ENCODE measurements at places on chromosomes 7 and 10.

GRCh38 chr10:91077549-91078071, 142.9 kb upstream of the PCGF5 start:
- DNase-seq = no peak

DNA sequence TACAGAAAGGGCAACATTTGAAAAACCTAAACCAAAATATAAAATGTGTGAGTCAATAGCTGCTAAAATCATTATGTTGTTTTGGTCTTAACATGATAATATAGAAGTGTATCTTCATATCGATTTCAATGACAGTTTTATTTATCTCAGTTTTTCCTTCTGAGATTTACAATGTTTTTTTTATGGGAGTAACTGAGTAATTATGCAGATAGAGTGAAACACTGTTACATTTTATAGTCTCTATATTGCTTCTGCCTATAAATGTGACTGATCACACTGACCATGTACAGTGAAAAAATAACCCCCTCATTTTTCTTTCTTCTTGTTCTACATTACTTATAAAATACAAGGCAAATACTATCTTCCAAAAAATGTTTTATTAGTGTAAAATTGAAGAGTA, 81.6 kb downstream of the ETV1 start:
- no peak for DNase-seq

DNA sequence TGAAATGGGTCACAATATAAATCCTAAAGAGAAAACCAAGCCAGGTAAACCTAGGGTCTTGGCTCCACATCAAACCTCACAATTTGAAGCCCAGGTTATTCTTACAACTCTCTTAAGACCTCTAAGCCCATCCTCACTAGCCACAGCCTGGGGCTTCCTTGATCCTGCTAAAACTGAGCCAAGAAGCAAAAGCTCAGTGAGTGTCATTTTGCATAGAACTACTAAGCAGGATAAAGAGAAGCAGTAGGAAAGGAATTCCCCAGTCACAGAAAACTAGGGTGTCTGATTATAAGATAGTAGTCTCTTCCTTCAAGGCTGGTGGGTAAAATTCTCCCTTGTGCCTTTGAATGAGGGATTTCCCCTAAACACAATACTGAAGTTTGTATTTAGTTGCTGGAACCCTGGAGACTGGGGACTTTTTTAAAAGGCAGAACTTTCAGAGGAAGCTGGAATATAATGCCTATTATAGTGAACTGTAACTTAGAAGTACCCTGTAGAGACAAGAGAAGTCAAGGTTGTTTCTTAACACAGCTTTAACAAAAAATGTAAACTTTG, 196.6 kb upstream of the KIAA1217 start:
- DNase-seq = no peak

- DNase-seq = no peak
Observed at GRCh38 chr7:45980973-45981372, 59.9 kb upstream of the IGFBP3 start.

GRCh38 chr7:16739863-16740622, 13.5 kb upstream of the TSPAN13 start:
- peak; percentile 11 for DNase-seq

DNA sequence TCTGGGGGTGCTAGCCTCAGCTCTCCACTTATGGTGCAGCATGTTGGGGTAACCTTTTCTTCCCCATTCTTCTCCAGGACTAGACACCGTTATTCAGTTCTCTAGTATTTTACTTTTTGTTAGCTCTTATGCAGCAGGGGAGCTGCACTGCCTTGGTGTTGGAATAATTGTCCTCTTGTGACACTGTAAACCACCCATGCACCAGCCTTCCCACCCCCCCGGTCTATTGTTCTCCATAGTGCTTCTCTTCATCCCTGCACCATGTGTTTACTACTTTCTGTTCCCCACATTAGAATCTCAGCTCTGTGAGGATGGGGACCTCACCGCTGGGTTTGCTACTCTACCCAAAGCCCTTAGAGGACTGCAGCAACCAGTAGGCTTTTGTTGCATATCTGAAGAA, 230.7 kb downstream of the RPS24 start:
- no peak for DNase-seq

DNA sequence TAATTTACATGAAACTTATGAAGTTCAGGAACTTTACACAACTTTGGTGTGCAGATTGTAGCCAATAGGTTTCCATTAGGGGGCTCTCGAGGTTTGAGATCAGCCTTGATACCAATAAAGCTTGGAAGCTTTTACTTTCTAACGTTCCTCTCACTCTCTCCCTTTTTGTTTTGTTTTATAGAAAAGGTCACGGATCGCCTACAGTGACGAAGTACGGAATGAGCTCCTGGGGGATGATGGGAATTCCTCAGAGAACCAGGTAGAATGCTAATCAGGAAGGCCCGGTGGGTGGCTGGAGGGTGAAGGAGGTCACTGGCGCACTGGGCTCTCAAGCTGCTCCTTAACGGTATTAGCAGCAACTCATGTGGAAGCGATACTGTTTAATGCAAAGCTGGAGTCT, 79.9 kb downstream of the VTI1A start:
- no peak for DNase-seq

GRCh38 chr10:8404721-8405120, 350.2 kb downstream of the GATA3 start:
- no peak for DNase-seq

DNA sequence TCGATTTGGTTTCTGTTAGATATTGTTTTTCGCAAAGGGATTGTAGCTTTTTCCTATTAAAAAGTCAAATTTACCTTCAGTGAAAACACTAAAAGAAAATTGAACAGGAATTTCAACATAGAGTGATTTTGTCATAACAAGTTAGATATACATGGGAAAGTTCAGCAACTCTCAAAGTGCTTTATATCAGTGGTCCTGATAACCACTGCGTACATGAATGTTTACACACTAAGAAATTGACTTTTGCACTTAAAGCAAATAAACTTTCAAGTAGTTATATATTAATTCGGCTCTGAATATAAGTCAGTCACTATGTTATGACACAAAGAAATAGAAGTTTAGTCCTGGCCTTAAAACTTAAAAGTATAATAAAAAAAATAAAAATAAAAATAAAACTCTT, 101.3 kb upstream of the DKK1 start:
- DNase-seq = no peak

DNA sequence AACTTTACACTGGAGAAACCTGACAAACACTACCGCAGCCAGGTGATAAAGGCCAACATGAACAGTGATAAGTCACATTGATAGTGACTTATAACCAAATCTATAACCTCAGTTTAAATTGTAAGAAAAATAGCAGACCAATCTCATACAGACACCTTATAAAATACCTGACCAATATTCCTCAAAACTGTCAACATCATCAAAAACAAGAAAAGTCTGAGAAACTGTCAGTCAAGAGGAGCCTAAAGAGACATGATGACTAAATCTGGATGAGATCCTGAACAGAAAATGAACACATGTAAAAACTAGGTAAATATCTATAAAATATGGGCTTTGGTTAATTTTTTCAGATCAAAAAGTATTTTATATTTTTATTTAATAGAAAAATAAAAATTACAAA, 233.3 kb downstream of the HPSE2 start:
- DNase-seq = no peak

GRCh38 chr7:13604178-13604577, 385.3 kb downstream of the ETV1 start:
- DNase-seq = no peak

DNA sequence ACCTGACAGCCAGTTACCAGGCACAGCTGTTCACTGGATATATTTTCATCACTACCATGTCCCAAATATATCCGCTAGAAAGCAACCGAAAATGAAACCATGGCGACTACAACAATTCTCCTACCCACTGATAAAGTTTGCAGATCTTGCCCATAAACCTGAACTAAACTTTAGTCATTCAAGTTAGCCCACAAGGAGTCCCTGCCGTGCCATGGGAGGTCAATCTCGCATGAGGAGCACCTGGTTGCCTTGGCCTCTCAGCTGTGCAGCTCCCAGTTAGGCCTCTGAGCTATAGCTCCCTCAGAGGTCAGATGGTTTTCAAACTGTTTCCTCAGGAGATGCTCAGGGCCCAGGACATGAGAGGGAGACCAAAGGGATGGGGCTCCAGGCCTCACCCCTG, 211.1 kb upstream of the RNF32 start:
- no peak for DNase-seq

DNA sequence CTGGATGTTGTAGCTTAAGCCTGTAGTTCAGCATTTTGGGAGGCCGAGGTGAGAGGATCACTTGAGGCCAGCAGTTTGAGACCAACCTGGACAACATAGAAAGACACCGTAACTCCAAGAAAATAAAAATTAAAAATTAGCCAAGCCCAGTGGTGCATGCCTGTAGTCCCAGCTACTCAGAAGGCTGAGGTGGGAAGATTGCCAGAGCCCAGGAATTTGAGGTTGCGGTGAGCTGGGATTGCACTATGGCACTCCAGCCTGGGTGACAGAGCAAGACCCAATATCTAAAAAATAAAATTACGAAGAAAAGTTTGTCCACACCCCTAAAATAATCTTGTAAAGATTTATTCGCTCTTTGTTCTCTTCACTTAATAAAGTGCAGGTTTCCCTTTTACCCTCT, 951.0 kb downstream of the TYW1 start:
- no peak for DNase-seq

DNA sequence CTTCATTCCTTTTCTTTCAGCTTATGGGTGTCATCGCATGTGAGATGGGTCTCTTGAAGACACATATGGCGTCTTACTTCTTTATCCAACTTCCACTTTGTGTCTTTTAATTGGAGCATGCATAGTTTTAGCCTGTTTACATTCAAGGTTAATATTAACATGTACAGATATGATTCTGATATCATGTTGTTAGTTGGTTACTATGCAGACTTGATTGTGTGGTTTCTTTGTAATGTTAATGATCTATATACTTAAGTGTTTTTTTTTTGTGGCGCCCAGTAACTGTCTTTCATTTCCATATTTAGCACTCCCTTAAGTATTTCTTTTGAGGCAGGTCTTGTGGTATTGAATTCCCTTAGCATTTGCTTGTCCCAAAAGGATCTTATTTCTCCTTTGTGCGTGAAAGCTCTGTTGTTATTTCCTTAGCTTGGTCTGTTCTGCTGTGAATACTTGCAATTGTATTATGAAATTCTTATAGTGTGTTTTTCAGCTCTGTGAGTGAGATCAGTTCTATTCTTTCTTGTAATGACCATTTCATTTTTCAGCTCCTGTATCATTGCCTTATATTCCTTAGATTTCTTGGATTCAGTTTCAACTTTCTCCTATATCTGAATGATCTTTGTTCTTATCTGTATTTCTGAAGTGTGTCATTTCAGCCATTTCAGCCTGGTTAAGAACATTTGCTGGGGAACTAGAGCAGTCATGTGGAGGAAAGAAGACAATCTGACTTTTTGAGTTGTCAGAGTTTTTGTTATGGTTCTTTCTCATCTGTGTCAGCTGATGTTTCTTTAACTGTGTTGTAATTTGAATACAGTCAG, 88.4 kb downstream of the ABCA13 start:
- DNase-seq = no peak

GRCh38 chr7:122412883-122413282, 108.3 kb upstream of the FEZF1 start:
- DNase-seq = no peak

DNA sequence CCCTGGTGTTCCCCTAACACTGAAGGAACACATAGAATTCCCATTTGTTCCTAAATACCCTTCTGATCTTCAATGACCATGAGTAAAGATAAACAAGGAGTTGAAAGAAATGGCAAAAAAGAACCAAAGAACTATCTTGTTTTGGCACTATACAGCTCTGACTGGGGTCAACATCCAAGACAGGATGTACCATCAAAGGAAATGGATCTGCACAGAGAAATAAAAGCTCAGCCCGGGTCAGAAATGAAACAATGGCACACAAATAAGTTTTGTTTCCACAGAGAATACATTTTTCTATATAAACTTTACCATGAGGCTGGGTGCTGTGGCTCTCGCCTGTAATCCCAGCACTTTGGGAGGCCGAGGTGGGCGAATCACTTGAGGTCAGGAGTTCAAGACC, 18.0 kb upstream of the USP54 start:
- no peak for DNase-seq

GRCh38 chr7:92848851-92849250, 12.5 kb upstream of the CDK6 start:
- no peak for DNase-seq

- no peak for DNase-seq
Observed at GRCh38 chr7:50631100-50631499, 65.9 kb upstream of the DDC start.

DNA sequence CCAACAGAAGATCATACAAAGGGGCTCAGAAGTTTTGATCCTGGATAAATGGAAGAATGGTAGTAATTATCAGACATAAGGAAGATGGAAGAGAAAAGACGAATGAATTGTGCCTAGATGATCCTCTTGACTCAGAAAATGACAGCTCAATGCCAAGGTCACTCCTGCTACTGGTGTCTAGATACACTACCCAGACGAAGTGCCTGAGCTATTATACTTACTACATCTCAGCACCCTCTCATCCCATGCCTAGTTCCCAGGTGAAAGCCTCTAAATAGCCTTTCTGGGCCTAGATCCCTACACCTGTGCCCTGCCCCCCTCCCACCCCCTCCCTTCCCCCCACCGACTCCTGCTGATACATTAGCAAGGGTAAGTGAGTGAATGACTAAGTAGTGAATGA, 25.5 kb downstream of the PDE1C start:
- no peak for DNase-seq

DNA sequence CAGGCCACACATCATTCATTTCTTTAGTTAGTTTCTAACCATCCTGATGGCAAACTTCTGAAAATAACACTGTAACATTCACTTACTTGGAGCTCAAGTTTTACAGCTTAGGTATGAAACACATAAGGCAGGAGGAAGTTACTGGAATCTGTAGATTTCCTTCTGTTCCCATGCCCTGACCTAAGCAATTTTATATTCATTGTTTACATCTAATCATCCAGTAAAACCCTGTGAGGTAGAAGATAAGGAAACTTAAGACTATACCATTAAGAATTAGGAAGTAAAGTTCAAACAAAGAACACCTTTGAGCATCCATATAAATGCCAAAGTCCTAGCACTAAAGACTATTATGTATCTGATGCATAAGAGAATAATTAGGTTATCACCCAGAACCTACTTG, 19.5 kb downstream of the RALA start:
- no peak for DNase-seq

- DNase-seq = no peak
Observed at GRCh38 chr7:158166386-158167340, 421.0 kb downstream of the PTPRN2 start.

- DNase-seq = peak; percentile 51
Observed at GRCh38 chr10:70232155-70232858, 922 bp downstream of the PPA1 start.

Data from inflammatory macrophage treated with lipopolysaccharide for 1 hour (primary cell).